ENCODE measurements at places on chromosomes 12 and 14.

DNA sequence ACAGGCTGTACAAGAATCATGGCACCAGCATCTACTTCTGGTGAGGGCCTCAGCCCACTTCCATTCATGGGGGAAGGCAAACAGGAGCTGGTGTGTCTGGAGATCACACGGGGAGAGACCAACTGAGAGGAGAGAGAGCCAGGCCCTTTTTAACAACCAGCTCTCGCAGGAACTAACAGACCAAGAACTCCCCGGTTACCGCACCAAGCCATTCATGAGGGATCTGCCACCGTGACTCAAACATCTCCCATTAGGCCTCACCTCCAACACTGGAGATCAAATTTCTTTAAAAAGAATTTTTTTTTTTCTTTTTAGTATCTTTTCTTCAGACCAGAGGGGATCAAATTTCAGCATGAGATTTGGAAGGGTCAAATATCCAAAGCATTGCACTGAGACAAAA is 16.7 kb upstream of the AQP2 start:
- no peak for DNase-seq

DNA sequence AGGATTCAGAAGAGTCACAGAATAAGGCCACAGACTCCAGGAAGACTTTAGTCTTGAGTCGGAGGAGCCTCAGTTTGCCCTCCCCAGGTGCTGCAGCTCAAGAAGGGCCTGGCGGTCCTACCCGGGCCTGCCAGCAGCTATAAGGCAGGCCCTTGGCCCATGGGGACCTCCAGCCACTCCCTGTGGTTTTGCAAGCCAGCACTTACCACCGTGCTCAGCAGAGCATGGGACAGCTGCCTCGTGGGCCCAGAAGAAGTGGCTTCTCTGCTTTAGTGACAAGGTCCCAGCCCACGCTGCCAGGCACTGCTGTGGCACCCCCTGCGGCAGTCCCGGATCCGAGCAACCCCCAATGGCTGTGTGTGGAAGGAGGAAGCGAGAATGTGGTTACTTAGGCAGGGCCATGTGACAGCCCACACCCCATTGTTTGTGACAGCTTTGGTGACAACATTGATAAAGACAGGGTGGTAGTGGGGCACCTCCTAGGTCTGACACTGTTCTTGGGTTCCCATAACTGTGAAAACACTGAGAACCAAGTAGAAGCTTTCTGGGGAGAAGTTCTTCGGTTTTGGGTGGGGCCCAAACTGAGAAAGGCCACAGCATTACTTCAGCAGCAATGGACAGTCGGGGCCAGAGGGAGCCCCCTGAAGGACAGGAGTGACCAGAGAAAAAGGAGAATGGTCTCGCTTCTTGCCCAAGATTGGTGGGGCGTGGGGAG is at the start of gene SELPLG:
Gene SELPLG (minus strand): TSS at position 361 of the 715 bp plus-strand sequence. CDS start 9,587 bp downstream, outside the sequence.
- DNase-seq, result no peak

GRCh38 chr14:53325176-53325806 is 172.2 kb upstream of the DDHD1 start:
- DNase-seq, result no peak

DNA sequence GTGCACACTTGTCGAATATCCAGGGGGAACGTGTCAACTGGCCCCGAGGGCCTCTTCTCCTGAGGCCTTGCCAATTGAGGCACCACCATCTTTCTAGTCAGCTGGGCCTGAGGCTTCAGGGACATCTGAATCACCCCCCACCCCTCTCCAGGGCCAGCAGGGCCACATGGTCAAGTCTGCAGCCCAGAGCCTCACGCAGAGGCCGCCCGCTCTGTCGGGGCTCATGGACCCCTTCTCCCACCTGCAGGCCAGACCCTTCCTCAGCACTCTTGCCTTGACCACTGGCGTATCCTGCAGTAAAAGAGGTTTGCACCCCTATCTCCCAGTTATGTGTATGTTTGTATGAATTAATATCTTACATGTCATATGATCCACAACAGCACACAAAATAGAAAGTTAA is 182.3 kb downstream of the CALM1 start:
- DNase-seq, result no peak

DNA sequence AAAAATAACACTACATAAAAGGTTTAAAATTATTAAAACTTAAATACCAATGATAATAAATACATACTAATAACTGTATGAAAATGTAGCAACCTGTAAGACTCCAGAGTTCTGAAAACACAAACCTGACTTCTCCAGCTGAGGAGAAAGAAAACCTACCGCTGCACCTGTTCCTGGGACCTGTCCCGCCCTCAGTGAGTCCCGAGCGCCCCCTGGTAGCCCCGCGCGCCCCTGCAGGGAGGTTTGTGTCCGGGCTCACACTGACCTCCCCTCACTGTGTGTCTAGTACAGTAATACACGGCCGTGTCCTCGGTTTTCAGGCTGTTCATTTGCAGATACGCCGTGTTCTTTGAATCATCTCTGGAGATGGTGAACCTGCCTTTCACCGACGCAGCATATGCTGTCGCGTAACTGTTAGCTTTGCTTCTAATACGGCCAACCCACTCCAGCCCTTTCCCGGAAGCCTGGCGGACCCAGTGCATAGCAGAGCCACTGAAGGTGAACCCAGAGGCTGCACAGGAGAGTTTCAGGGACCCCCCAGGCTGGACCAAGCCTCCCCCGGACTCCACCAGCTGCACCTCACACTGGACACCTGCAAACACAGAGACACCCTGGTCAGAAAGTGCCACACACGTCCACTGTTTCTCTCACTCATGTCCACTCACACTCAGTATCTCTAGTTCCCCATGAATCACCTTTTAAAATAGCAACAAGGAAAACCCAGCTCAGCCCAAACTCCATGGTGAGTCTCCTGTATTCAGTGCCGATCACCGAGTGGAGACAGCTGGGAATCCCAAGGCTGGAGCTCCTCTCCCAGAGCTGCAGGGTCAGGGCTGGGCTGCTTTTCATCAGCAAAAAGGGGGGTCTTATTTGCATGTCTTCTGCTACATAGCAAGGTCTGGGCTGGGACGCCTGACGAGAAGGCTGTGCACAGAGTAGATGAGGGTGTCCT is 1276.3 kb downstream of the TMEM121 start:
- DNase-seq, result no peak

GRCh38 chr14:83425138-83425537 is 1891.5 kb upstream of the SEL1L start:
- no peak for DNase-seq

- DNase-seq, result peak; percentile 78
Observed at GRCh38 chr14:68546839-68547238, 246.0 kb downstream of the ZFP36L1 start.

DNA sequence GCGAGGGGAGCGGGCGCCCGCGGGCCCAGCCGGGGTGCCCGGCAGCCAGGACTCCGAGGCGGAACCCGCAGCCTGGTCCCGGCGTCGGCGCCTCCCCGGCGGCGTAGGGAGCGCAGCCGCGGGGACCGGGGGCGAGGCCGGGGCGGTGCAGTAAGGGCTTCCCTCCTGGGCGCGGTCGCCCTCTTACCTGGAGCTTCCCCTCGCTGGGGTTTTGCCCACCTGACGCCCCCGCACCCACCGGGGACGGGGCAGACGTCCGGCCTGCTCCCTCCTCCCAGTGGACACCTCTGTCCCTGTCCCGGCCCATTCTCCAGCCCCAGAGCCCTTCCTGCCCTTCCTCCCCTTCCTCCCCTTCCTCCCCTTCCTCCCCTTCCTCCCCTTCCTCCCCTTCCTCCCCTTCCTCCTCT is 413 bp upstream of the TUBA1C start:
- no peak for DNase-seq

- no peak for DNase-seq
Observed at GRCh38 chr14:22541721-22542120, 47.3 kb downstream of the DAD1 start.

DNA sequence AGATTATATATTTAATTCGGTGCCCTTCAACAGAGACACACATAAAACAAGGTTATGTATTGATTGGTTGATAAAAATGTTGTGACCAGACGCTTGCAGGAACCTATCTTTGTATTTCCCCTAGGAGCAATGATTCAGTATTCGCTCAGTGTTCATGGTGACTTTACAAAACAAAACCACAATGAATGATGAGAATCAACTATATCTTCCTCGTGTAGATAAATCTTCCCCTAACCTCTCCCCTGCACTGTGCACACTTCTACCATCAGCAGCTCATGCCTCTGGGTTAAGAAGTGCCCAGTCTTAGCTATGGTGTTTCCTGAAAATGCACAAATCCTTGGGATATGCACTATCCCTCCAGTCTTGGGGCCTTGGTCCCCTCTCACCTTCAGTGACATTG is 16.3 kb downstream of the RIN3 start:
- no peak for DNase-seq

- DNase-seq, result no peak
Observed at GRCh38 chr12:32983968-32984367, 87.4 kb upstream of the PKP2 start.

GRCh38 chr14:105880616-105881015 is 354.2 kb downstream of the TMEM121 start:
- DNase-seq, result no peak

DNA sequence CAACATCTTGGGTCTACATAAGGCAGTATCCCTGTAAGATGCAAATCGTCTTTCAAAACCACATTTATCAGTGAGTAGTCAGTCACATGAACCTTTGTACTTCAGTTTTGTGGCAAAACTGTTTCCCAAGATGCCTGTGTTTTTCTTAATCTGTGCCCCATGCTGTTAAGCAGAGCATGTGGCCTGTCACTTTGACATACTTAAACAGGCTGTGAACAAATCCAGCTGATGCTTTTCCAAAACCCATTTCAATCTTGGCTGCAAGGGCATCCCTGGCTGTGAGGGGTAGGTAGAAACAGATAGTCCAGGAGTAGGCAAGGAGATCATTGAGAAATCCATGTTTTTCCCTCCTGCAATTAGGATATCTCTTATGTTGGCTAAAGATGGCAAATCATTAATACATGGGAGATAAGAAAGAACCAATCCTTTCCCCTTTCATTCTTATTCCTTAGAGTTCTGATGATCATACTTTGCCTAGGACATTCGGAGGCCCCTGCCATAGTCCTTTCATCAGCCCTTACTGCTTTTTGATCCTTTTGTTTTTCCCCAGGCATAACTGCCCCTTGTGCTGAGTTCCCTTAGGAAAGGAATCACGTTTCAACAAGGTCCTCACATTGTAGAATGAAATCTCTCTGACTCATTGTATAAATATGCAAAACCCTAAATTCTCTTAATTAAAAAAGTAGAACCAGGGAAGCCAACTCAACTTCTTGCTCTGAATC is 121.1 kb upstream of the EEA1 start:
- peak; percentile 38 for DNase-seq

GRCh38 chr14:74377976-74378690 is 29.9 kb downstream of the VRTN start:
- no peak for DNase-seq

DNA sequence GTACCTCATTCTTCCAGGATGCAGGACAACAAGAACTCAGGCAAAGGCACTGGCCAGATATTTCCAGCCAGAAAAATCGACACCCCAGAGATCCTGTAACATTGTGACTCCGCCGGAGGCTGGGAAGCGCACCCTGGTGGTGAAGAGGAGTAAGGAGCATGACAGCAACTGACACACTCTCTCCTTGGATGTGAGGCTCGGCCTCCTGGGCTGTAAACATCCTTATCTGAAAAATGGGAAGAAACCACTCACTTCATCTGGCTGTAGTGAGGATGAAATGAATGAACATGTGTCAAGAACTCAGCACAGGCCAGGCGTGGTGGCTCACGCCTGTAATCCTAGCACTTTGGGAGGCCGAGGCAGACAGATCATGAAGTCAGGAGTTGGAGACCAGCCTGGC is 27.5 kb downstream of the TCHP start:
- no peak for DNase-seq

DNA sequence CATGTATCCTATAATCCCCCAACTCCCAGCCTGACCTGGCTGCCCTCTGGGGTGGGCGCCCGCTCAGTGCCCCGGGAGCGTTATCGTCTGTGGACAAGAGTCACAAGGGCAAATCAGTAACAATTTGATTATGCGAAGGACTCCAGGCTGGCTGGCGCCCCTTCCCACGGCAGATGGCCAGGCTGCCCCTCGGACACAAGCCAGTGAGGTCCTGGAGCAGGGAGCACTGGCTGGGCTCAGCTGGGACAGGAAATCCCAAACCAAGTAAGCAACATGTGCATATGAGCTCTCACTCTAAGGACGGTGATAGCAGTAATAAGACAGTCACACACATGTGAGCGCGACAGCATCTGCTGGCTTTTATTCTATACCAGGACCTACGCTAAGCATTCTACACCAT is 59.3 kb upstream of the FAM222A start:
- no peak for DNase-seq

GRCh38 chr12:32148372-32148771 is 41.7 kb downstream of the BICD1 start:
- no peak for DNase-seq

GRCh38 chr14:28280530-28280929 is 486.1 kb upstream of the FOXG1 start:
- DNase-seq, result no peak

DNA sequence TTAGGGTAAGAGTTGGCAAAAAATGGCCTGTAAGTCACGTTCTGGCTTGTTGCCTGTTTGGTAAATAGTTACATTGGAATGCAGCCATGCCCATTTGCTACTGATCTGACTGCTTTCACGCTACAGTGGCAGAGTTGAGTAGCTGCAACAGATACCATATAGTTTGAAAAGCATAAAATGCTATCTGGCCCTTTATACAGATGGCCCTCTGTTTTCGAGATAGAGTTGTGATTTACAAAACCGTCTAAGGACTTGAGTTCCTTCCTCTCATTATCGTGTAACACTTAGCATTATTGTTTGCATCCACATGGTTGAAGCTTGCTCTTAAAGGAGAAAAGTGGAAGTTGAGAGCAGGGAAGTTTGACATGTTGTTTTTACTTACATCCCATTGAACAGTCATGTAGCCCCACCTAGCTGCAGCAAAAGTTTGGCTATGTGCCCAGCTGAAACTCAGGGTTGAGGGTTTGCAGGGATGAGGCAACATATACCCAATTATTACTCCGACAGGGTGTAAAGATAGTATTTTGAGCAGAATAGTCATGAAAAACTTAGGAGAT is 11.3 kb upstream of the SCFD1 start:
- peak; percentile 41 for DNase-seq
